CD4-positive, alpha-beta T cell treated with Interleukin-15 for 4 hours (primary cell): ENCODE measurements at places on chromosomes 6 and 20.

GRCh38 chr6:22036699-22037098 lies 260.1 kb downstream of the PRL start:
- DNase-seq = no peak

DNA sequence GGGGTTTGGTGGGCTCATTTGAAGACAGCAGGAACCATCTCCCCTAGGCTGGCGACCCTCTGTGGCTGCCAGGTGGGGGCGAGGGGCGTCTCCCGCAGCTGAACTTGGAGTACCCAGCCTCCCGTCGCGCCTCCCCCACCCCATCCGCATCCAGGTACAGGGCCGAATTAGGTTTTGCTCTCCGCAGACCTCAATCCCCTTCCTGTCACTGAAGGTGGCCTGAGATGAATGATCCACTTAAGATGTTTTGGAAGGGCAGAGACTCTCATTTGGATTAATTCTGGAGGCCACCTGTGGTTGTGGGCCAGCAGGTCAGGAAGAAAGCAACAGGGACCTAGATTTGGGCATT lies 493 bp downstream of the CD83 start:
- no peak for DNase-seq

GRCh38 chr6:149028767-149029405 lies 282.1 kb downstream of the UST start:
- DNase-seq = peak; percentile 87

- no peak for DNase-seq
These were observed 802 bp downstream of the CYP39A1 start for GRCh38 chr6:46651816-46652215.

DNA sequence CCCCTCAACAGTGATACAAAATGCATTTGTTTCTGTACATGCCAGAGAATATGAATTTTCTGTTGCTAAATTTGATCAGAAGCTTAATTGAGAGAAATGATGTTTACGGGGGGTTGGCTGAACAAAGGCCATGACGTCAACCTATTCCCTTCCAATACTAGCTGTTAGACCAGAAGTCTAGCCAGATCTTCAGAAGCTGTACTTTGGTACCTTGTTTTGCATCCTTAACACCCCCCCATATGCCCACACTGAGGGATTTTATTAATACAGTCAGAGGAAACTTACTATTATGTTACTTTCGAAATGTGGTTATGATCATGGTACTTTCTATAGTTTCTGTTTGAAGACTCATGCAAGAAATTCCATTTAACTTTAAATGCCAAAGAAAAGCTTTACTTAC lies 3.1 kb downstream of the NCOA7 start:
- DNase-seq = peak; percentile 36

GRCh38 chr6:53357576-53358360 lies 9.0 kb upstream of the ELOVL5 start:
- DNase-seq = no peak

DNA sequence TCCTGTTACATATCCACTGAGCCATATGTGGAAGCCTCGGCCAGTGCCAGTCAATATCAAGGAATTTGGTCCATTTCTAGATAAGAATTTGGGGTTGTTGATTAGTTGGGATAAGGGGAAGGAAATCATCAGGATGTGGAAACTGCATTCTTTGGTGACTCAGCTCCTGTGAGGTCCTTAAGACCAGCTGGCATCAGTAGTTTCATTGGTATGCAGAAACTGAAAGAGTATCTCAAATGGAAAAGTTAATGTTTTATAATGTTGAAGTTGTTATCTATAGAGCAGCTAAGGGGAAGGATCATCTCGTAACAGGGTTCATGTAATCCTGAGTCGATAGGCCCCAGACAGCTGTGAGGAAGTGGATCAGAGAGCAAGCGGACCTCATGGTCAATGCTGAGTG lies 87.9 kb upstream of the PRND start:
- no peak for DNase-seq

GRCh38 chr6:14546036-14546435 lies 428.5 kb downstream of the CD83 start:
- DNase-seq = no peak

- DNase-seq = no peak
These were observed 19.3 kb upstream of the RGS17 start for GRCh38 chr6:153150371-153150751.

- no peak for DNase-seq
These were observed 196.5 kb upstream of the RAB32 start for GRCh38 chr6:146347090-146347489.

DNA sequence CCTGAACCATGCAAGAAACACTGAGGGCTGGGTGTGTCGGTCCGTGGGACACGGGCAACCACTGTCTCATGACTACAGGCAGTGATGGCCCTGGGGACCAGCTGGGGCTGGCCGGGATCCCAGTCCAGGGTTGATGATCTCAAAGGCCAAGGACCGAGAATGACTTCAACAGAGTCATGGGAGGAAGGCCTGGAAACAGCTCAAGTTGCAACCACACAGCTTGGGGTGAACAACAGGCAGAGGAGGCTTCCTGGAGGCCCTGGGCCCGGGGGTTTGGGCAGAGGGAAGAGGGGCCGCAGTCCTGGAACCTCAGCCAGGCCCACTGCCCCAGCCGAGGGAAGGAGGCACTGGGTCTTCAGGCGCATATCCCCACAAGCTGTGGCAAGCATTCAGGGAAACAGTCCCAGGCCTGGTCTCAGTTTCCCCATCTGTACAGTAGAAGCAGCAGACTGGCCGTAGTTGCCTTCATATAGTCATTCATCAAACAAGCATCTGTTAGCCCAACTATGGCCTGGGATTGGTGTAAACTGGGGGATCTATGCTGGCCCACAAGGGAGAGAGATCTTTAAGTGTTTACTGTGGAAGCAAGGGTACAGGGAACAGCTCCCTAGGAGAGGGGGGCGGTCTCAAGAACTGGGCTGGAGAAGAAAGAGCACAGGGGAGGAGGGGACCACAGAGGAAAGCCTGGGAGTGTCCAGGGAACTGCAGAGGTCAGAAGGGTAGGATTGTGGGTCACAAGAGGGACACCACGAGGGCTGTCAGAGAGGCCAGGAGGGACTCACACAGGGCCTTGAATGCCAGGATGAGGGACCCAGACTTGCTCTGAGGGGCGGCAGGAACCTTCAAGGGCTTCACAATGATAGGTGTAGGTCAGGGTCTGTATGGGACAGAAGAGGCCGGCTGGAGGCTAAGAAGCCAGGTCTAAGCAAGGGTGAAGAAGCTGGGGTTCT lies 2.1 kb downstream of the MYL9 start:
- no peak for DNase-seq

DNA sequence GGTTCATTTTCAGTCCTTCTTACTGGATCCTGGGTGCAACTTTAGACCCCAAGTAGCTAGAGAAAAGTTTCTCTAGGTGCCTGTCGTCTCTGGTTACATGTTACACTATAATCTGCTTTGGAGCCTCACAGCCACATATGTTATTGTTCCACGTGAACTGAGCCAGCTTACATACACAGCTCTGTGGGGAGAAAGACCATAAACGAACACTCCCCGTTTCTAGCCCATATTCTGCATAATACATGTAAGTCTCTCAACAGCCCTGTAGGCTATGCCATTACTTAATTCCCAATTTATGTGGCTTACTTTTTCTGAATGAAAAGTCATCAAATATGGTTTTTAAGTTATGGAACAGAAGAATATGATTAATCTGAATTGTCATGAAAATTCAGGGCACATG lies 233.8 kb downstream of the BCKDHB start:
- no peak for DNase-seq

DNA sequence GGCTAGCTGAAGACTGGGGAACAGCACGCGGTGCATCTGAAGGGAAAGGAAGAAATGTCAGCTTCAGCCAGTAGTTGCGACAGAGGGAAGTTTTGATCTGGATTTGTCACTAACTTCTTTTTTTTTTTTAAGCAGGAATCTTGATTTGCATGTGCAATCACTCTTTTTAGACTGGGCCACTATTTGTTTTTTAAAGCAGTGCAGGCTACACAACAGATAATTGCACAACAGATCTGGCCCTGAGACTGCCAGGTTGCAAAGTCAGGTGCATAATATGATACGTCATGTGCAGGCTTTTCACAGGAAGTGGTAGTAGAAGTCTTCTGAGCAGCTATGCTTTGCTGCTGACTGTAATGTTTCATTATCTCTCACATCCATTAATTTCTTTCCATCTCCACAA lies 13.5 kb downstream of the PFDN4 start:
- DNase-seq = peak; percentile 8

- no peak for DNase-seq
These were observed 54.8 kb upstream of the FAM83C start for GRCh38 chr20:35347011-35347410.

DNA sequence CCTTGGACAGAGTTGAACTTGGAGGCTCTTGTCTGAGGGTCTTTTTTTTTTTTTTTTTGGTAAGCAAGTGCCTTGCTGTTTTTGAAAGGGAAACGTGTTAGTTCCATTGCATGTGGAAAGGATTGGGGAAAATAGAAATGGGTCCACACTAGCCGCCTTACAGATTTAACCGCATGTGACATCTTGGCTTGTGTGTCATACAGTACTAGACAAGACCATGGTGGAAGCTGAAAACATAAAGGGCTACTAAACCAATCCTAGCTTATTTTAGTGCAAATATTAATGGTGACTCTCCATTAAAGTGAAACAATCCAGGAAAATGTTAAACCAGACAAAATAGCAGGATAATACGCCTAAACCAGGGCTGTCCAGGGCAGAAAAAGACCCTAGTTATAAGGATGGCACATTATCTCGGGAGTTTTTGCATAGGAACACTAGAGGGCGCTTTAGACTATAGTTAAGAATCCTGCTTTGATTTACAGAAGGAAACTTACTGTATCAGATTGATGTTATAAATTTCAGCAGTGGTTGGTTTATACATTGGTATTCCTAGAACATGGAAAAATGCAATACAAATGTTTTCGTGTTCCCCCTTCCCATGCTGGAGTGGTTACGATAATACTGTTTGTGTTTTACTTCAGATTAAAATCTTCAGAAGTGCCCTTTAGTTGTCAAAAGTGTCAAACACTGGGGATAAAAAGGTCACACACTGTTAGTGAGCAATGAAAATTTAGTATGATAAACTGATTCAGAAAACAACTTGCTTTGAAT lies 59.8 kb upstream of the DEK start:
- DNase-seq = peak; percentile 53

DNA sequence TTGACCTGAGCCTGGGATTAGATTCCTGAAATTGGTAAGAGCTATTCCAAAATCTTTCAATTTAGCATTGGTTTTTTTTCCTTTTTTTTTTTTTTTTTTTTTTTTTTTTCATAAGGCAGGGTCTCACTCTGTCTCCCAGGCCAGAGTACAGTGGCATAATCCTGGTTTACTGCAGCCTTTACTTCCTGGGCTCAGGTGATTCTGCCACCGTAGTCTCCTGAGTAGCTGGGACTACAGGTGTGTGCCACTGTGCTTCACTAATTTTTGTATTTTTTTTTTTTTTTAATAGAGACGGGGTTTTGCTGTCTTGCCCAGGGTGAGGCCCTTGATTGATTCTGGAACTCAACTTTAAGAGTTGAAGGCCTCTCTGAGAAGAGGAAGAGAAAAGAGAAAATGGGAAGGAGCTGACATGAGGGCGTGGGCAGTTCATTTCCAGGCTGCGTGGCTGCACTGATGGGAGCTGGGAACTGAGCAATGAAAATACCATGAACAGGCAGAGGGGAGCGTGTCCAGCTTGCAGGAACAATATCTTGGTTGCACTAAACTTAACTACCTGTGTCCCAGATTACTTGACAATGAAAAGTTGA lies 24.6 kb downstream of the KDM1B start:
- no peak for DNase-seq

DNA sequence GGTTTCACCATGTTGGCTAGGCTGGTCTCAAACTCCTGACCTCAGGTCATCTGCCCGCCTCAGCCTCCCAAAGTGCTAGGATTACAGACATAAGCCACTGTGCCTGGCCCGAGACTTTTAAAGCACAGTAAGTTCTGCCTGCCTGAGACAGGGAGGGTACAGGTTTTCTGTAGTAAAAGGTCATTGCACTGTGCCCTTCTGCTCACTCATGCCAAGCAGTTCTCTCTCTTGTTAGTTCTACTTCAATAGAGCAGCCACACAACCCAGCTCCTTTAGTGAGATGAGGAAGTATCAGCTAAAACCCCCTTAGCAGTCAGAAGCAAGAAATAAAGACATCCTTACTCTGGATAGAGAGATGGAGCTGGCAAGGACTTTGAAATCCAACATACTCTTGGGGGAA lies 52.4 kb upstream of the ARMH2 start:
- DNase-seq = no peak

- DNase-seq = no peak
These were observed 10.6 kb upstream of the FAM8A1 start for GRCh38 chr6:17589406-17590096.

DNA sequence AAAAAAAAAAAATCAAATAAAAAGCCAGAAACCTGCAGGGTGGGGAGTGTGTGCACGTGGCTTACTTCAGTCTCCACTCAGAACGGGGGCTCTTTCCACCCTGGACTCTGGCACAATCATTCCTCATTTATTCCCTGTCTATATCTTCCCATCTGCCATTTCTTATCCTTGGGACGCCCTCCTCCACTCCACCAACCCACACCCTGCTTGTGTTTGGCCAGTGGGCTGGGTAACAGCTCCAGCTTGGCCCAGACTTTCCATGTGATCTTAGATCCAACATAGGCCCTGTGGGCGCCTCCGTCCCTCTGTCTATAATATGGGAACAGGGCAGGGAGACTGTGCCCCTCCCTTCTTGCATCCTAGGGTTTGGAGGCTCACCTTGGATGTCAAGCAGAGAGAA lies 68.1 kb downstream of the CD40 start:
- DNase-seq = no peak

DNA sequence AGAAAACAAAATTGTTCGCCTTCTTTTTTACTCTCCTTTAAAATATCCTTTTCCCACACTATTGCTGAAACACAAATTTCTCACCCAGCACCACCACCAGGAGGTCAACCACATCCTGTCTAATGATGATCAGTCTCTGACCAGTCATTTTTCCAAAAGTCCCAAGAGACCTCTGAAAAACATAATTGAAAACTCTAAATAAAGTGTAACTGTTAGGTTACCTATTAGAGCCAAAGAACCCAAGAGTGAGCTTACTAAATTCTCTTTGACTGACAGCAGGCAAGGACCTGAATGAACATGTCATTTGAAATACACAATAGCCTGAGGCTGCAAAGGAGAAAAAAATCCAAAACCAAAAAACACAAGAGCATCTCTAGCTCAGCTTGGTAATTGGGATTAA lies 735.4 kb downstream of the CBLN4 start:
- DNase-seq = no peak

DNA sequence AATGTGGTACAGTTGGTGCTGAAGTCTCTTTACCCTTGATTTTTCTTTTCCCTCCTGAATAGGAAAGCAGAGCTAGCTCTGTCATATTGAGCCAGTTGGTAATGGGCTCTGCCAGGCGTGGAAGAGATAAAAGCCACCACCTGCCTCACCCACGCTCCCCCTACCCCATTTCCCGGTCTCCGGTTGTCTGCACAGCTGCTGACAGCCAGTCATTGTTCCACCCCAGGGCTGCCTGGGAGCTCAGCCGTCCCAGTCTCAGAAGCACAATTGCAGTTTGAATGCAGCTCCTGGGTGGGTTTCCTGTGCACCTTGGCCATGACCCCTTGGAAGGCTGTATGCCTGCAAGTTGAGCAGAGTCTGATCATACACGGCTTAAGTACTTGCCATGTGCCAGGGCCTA lies 675.2 kb upstream of the FLRT3 start:
- no peak for DNase-seq
